Activated T-cell treated with anti-CD3 and anti-CD28 coated beads, Interleukin-2, amount 50 U/mL, for 4 hours (primary cell): ENCODE measurements at places on chromosomes 1 and 21.

GRCh38 chr1:8985915-8986813 lies 40.1 kb downstream of the SLC2A7 start:
- DNase-seq, result no peak

DNA sequence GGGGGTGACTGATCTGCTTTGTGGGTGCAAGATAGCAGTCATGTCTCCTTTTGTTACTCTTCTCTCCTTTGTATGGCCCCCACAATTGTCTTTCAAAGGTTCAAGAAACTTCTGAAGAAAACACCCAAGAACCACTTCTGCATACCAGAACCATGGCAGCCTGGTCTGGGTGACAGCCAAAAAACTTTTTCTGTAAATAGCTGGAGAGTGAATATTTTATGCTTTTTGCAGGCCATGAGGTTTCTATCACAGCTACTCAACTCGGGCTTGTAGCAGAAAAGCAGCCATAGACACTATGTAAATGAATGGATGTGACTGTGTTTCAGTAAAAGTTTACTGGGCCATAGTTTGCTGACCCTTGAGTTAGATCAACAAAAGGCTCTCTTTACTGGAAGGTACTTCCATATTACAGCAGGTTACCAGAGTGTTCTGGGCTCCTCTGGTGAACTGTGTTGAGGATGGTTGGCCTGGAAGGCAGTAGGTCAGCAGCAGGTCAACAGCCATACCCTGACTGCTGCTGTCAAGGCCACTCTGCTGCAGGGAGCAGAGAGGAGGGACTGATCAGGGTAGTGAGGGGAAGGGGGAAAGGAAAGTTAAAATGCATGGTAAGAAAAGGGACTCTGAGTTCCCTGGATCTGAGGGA lies 116.4 kb downstream of the GDAP2 start:
- DNase-seq, result no peak

- no peak for DNase-seq
These were observed 22.1 kb downstream of the TFB2M start for GRCh38 chr1:246544001-246544400.

DNA sequence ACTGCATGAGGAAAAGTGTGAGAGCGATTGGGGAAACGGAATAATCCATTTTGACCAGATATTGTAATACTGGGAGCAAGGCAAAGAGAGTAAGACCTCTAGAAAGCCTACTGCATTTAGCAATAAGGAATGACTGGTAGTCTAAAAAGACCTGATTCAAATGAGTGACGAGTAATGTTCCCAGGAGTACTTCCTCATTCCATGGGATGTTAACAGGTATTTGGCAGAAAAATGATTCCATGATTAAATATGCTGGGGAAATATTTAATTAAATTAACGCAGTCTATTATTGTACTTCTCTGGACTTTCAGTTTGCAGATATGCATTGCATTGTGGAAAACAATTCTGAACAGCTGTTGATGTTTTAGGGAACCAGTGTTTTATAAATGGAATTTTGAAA lies 105.5 kb downstream of the RPE65 start:
- no peak for DNase-seq

DNA sequence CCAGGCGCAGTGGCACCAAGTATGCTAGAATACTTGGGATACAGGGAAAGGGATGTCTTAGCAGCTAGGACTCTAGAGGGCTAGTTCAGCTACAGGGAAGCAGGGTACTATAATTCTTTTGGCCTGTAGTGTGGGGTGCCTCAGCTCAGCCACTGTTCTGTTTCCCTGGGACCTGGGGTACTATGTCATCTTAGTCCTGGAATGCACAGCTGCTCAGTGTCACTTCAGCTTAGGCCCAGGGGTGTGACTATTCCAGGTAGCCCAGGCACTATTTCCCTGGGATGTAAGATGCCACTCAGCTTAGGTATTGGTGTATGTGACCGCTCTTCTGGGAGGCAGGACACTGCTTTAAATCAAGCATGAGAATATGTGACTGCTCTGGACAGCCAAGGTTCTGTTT lies 34.1 kb downstream of the RGSL1 start:
- DNase-seq, result no peak

DNA sequence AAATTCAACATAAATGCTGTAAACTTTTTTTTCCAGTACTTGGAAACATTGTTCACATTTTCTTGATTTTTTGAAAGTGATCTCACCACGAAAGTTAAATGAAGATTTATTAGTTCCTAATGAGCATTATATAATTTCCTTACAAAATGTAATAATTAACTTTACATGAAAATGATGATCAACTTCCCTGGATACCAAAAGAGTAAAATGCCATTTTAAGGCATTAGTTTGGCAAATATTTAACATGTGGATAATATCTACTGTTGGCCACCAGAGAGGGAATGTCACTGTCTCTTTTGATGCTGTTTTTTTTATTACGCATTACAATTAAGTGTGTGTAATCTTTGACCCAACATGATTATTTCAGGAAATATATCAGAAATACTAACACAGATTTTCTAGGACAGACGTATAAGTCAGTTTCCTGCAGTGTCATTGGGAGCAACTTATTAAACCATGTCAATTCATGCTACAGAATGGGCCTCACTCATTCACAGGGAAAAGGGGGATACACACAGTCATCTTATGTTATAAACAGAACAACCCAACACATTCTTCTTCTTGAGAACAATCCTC lies 903.9 kb upstream of the ADGRL2 start:
- no peak for DNase-seq

- no peak for DNase-seq
These were observed 876 bp downstream of the EFCAB7 start for GRCh38 chr1:63524201-63524600.

DNA sequence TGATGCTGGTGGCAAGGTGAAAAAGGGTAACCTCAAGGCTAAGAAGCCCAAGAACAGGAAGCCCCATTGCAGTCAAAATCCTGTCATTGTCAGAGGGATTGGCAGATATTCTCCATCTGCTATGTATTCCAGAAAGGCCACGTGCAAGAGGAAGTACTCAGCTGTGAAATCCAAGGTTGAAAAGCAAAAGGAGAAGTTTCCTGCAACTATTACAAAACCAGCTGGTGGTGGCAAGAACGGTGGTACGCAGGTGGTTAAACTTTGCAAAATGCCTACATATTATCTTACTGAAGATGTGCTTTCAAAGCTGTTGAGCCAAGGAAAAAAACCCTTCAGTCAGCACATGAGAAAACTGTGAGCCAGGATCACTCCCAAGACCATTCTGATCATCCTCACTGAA lies 13.7 kb upstream of the VPS45 start:
- DNase-seq, result no peak

DNA sequence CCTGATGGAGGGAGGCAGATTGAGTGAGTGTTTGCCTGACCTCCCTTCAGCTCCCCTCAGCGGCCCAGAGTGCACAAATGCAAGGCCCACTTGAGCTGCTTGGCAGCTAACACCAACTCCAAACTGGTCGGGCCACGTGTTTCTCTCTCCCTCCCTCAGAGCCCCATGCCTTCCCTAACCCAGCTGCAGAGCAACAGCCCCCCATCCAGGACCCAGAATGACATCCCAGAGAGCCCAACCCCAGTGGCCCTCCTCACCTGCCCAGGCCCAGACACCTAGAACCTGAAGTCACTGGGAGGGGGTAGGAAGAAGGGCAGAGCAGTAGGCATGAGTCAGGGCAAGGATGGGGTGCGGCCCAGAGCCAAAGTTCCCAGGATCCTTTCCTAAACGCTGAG lies 789 bp upstream of the S100A14 start:
- no peak for DNase-seq
